Epithelial cell of prostate (primary cell): ENCODE measurements at places on chromosomes 12 and 14.

DNA sequence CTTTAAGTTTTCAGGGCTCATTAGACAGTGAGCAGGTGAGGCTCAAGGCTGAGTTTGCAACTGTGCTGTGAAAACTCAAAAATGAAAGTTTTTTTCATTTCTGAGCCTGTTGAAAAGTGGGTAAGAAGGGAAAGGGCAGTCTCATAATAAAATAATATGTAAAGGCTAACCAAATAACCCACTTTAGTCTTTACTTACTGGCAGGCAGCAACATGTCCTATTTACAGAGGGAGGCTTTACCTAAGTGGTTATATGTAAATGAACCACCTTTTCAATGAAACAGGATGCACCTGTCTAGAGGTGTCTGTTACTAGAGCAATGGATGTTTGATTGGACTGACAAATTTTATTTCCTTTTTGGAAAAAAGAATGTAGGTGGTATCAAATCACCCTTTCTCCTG, 158.0 kb downstream of the ETV6 start:
- DNase-seq, result no peak

DNA sequence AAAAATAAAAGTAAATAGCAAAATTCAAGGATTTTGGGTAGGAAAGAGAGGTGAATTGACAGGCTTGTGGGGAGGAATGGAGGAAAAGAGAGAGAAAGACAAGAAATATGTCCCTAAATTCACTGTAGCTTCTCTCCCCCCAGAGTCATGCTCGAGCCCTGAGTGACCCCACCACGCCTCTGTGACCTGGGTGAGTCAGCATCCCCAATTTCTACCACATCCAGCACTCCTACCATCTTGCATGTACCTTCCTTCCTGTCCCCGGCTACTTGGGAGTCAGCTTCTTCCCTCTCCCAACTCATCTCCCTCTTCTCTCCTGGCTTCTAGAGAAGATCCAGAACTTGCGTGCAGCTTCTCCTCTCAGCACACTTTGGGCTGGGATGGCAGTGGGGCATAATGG, 9.8 kb downstream of the ZNF219 start:
- DNase-seq, result no peak

GRCh38 chr14:21989090-21989489, 315.5 kb upstream of the OR4E1 start:
- no peak for DNase-seq

DNA sequence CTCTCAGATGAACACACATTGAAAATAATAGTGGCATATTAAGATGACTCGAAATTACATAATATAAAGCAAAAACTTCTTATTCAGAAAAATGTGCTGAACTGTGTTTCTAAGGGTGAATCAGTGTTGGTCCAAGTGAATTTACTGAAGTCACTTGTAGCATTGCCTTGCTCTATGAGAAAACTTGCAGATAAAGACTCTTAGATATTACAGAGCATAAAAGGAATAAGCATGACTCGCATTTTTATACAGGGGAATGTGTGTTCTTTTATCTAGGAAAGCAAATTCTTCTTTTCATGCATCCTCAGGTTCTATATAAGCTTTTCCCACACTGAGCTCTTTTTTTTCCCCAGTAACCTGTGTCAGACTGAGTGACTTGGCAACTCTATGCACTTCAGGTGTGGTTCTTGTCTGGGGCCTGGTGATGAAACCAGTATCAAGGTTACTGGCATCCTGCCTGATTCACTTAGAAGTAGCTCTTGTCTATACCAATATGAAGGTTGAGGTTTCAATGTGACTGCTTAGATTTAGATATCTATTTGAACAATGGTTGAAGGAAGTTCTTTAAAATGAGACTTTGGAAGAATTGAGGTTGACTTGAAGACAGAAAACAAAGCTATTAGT, 76.1 kb downstream of the OTOGL start:
- peak; percentile 43 for DNase-seq

GRCh38 chr12:117360551-117361346, 677 bp downstream of the NOS1 start:
- no peak for DNase-seq

GRCh38 chr12:14076538-14076937, 95.1 kb upstream of the GRIN2B start:
- peak; percentile 39 for DNase-seq

DNA sequence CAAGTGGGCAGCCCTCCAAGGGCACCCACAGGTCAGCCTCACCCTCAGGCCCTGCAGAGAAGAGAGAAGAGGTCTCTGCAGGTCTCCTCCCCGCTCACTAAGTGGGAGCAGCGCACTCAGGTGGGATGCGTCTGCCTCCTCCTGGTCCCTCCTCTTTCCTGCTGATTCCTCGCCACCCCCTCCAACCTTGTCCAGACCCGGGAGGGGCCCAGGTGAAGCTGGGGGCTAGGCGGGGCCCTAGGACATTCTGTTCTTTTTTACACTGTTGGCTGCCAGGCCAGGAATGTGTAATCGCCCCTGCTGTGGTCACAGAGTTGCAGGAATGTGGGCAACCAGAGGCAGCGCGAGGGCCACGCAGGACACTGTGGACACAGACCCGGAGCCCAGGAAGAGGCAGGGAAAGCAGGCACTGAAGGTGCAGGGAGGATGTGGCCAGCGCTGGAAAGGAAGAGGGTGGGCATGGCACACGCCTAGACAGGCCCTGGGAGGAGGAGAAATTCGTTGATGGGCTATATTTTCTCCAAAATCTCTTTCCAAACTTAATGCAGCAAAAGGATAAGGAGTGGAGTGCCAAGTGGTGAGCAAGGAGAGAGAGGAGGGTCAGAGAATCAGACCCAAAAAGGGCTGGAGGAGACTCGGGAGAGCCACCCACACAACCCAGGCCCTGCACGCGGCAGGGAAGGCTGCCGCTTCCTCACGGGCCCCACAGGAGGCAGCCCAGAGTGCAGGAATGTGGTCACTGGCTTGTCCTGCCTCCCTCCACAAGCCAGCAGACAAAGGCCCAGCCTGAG, 911 bp upstream of the SCNN1A start:
- DNase-seq, result no peak

DNA sequence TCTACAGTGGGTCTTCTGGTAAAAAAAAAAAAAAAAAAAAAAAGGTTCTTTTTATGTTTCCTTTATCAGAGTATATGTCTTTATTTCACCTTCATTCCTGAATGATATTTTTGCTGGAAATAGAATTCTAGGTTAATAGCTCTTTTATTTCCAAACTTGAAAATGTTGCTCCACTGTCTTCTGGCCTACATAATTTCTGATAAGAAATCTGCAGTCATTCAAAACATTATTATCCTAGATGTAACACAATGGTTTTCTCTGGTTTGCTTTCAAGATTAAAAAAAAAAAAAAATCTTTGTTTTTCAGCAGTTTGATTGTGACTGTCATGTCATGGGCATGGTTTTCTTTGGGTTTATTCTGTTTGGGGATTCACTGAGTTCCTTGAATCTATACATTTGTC, 19.5 kb downstream of the DCP1B start:
- no peak for DNase-seq

DNA sequence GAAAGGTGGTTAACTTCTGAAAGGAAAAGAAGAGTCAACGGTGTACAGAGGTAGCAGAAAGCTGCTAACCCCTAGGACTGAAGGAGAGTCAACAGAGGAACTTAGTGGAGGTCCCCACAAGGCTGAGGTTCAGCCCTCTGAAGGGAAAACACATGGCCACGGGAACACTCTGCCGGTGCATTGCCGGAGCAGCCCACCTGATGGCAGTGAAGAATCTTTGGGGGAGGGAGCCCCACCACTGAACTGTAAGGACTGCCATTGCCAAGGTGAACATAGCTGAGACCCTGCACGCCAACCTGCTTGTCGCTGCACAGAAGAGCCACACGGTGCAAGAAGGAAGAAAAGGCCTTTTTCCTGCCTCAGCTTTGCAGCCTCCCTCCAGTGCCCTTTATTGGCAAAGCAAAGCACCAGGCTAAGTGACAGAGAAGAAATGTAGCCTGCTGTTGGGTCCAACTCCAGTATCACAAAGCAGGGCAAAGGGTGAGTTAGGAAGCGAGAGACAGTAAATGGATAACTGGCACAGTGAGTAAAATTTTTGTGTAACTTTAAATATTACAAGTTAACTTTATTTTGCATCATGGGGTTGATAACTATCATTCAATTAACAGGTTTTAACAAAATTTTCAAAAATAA, 76.9 kb downstream of the LIN52 start:
- no peak for DNase-seq

- DNase-seq, result no peak
These were observed 92.2 kb downstream of the PIWIL1 start for GRCh38 chr12:130429656-130430505.

- DNase-seq, result no peak
These were observed 2.3 kb downstream of the COCH start for GRCh38 chr14:30876692-30877091.

DNA sequence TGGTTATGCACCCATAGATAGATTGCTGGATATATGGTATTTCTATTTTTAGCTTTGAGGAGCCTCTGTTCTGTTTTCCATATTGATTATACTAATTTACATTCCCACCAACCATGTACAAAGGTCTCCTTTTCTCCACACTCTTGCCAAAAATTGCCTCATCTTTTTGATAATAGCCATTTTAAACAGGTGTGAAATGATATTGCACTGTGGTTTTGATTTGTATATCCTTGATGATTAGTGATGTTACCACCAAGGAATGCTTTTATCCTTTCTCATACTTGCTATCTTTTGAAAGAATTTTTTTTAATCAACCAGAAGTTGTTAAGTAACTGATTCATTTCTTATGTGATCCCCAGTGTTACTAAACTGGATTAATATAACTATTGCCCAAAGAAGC, 60.0 kb downstream of the BBS10 start:
- no peak for DNase-seq

DNA sequence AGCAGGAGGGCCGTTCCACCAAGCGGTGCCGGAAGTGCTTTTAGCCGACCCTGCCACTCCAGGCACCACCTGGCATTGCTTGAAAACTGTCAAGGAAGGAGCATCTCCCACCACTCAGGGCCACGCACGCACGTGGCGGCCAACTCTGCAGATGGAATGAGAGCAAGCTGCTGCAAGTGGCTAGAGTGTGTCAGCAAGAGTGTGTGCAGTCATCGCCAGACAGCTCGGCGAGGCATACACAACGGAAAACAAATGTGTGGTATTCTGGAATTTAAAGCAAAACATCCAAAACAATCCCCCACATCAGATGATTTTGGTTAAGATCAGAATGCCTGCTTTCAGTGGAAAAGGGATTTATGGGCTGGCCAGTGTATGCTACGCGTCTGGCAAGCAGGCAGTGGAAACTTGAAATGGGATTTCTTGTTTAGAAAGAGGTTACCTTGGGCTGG, 11.2 kb downstream of the CD9 start:
- DNase-seq, result no peak

DNA sequence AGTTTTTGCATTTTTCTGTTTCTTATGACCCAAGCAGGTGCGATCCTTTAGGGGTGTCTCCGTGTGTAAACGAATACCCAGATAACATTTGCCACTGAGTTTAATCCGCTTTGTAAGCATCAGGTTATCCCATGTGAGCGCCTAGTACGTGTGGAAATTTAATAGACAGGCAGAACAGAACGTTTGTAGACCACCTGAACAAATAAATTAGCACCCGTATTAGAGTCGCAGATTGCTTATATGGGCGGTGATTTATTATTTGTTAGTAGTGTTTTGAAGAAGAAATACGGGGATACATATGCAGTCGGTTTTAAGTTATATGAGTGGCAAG, 325 bp downstream of the C12orf60 start:
- DNase-seq, result no peak

DNA sequence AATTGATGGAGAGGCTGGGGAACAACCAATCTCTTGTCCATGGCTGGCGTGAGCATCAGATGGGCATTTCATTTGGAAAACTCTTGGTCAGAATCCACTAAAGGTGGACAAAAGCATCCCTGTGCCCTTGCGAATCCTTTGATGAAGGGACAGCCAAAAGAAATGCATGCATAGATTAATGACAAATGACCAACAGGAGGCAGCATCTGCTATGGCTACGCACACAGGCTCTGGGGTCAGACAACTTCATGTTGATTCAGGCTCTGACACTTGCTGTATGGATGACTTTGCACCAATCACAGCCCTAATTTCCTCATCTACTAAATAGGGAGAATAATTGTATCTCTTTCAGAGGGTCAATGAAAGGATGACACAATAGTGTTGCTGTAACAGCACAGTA, 117.5 kb downstream of the ASCL4 start:
- no peak for DNase-seq
